ENCODE measurements at places on chromosomes 13 and 19.
A peak's percentile ranks its signal among the peaks of the same experiment; 100 is the strongest.

- no peak for DNase-seq
These were observed 17.5 kb downstream of the BORA start for GRCh38 chr13:72745260-72745659.

- no peak for DNase-seq
These were observed 19.8 kb downstream of the ZNF583 start for GRCh38 chr19:56423985-56424353.

- DNase-seq = peak; percentile 60
These were observed 30.2 kb upstream of the CPB2 start for GRCh38 chr13:46134961-46135522.

DNA sequence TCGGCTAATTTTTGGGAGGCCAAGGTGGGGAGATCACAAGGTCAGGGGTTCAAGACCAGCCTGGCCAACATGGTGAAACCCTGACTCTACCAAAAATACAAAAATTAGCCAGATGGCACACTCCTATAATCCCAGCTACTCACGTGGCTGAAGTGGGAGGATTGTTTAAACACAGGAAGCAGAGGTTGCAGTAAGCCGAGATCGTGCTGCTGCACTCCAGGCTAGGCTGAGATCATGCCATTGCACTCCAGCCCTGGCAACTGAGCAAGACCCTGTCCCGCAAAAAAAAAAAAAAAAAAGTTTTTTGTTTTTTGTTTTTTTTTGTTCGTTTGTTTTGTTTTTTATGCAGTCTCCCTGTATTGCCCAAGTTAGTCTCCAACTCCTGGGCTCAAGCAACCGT lies 21.2 kb downstream of the MAST1 start:
- DNase-seq = no peak

GRCh38 chr13:97858161-97858560 lies 95.3 kb upstream of the IPO5 start:
- no peak for DNase-seq

DNA sequence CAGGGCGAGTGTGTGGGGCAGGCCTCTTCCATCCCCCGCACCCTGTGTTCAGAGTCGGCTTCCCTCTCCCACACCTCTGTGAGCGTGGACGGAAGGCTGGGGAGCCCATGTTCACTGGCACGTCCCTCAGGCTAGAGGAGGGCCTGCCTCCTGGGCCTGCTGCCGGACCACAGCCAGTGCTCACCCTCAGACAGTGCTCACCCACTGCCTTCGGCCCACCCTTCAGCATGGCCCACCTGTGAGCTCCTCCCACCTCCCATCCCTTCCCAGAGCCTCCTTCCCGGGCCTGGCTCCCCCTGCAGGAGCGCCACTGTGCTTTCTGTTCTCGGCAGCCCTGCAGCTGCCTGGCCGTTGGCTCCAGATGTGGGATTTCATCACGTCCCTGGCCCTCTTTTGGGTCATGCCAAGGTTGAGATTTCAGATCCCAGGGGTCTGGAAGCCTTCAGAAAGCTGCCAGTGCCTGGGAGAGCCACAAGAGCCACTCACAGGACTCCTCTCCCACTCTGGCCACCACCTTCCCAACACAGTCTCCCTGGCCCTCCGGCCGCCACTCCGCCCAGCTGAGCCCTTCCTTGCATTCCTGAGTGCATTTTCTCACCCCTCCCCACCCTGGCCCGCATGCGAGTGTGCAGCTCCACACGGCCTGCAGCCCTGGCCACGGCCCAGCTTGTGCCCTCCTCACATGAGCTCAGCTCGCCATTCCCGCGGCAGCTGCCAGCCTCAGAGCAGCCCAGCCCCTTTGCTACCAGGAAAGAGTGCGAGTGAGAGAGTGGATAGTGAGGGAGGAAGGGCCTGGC lies 25.3 kb downstream of the CAPN12 start:
- DNase-seq = peak; percentile 74

DNA sequence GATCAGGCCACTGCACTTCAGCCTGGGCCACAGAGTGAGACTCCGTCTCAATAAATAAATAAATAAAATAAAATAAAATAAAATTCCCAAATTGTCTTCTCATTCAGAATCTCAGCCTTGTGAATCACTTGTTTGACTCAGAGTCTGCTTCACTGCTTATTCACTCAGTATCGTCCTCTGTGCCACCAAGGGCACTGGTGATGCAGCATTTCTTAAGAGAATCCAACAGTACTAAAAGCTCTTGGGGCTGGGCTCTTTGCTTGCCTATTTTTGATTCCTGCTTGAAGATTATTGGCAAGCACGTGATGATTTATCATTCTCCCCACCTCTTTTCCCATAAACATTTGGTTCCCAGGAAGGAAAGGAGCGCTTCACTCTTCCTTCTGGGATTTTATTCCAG lies 54.8 kb upstream of the HMGB1 start:
- DNase-seq = peak; percentile 68
